ENCODE measurements at places on chromosomes 12 and 14.

GRCh38 chr12:104171785-104172569, 34.0 kb upstream of the NFYB start:
- peak; percentile 54 for DNase-seq

DNA sequence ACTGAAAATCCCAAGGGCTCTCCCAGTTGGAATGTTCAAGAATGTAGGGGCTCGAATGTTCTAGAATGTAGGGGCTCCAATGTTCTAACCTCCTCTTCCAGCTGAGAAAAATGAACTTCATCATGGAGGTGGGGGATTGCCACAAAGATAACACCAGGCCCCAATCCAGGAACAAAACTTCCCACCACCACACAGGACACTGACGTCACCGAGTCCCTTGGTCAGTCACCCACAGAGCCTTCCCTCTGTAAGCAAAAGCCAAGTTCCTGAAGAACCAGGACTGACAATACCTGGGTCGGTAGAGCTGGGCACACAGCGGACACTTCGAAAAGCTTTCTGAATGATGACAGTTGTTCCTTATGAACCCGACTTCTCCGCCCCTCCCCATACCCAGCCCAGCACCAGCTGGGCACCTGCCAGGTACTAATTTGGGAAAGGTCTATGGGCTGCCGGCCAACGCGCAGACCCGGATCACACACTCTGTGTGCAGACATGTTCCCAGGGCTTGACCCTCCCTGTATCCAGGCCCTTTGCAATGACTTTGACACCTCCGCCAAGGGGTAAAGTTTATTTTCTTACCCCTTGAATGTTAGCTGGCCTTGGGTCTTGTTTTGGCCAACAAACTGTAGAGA, 18.9 kb downstream of the ITPK1 start:
- no peak for DNase-seq

- DNase-seq, result no peak
These were observed 1.3 kb upstream of the MAP3K9 start for GRCh38 chr14:70810621-70811020.

- peak; percentile 12 for DNase-seq
These were observed at the start of gene PTPN21 for GRCh38 chr14:88554457-88555286. Gene PTPN21, minus strand, starts transcription at chr14:88555007. Its CDS starts 4,590 bp downstream, at chr14:88550417.

DNA sequence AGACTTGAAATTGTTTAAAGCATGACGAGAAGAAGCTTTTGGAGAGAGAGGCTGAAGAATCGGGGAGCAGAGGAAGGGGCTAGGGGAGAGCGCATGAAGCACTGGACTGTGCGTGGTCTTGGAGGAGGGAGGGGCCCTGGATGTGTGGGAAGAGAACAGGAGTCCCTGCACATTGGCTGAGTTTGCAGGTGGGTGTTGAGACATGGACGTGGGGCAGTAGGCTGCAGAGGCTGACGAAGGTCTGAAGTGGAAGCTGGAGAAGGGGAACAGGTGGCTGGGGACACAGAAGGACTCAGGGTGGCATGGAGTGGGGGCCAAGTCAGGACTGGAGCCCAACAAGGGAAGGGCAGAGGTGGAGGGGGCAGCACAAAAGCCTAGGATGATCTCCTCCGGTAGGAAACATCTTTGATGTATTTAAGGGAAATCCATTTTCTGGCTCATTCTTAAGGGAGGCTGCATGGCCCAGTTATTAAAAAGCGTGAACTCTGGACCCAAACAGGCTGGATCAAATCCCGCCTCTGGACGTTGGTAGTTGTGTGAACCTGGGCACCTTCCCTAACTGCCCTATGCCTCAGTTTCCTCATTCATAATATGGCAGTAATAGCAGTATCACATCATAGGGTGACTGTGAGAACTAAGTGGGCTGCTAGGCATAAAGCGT, 29.0 kb downstream of the ADGRD1 start:
- no peak for DNase-seq
